ENCODE measurements at places on chromosomes 12 and 14.

GRCh38 chr12:85779768-85780167, 56.4 kb downstream of the RASSF9 start:
- no peak for DNase-seq

GRCh38 chr12:53461059-53461458, 9.2 kb downstream of the PCBP2 start:
- DNase-seq: no peak

DNA sequence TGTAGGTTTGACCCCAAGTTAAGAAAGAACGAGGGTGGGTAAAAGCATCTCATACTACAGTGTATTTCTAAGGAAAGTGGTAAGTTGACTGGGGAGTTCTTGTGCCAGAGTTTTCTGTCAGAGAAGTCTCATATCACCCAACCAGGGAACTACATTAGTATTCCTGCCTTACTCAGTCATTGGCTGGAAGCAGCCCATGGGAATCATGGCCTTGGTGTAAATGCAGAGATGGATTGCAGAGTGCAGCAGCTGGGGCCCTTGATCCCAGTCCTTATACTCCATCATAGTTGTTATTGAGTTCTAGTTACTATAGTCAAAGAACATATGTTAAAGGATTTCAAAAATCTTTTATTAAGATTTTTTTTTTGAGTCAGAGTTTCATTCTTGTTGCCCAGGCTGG, 105.8 kb downstream of the MNAT1 start:
- no peak for DNase-seq

DNA sequence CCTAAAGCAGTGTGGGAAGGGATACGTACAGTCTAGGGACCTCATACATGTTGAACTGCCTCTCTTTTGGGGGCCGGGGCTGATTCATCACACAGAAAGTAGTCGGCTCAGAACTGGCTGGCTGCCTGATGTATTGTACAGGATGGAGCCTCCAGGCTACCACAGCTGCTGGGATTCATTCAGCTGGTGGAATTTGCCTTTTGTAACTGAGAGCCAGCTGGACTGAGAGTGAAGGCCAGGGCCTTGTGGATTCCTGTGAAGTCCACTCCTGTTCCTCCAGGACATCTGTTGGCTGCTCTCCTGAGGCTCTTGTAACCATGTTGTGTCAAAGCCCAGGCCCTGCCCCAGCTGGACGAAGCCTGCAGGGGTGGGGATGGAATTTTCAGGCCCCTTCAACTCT, 116.3 kb upstream of the PRICKLE1 start:
- DNase-seq: peak; percentile 92

DNA sequence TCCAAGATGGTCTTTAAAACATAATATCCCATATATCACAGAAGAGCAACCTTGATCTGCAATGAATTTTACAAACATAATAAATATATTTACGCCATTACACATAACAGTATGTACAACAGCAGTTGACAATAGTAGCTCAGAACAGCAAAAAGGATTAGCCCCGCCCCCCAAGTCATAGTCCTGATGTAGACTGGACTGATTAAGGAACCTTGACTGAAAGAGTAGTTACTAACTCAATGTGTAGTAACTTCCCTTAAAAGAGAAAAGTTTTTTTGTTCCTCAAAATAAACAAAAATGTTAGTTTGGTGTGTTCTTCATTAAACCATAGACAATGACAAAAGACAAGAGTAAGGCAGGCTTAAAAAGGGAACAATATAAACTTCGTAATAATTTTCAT, 44.5 kb downstream of the GTF2A1 start:
- DNase-seq: no peak

DNA sequence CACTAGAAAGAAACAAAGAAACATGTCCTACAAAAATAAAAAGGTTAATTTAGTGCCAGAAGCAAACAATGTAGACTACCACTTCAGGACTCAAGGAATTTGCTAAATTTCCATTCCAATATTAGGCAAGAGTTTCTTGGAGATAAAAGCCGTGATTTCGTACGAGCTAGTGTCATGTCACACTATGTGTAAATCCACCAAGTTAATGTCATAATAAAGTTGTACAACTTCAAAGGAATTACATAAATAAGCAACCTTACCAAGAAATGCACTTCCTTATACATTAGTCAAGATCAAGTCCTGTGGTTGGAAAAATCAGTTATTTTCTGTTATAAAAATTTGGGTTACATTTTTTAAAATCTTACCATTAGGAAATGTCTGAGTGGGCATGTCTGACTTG, 1222.8 kb downstream of the GALC start:
- DNase-seq: no peak

GRCh38 chr12:31768046-31768445, 39.2 kb upstream of the AMN1 start:
- DNase-seq: no peak
